Smooth muscle cell of the brain vasculature (primary cell): ENCODE measurements at places on chromosomes 6 and 20.

DNA sequence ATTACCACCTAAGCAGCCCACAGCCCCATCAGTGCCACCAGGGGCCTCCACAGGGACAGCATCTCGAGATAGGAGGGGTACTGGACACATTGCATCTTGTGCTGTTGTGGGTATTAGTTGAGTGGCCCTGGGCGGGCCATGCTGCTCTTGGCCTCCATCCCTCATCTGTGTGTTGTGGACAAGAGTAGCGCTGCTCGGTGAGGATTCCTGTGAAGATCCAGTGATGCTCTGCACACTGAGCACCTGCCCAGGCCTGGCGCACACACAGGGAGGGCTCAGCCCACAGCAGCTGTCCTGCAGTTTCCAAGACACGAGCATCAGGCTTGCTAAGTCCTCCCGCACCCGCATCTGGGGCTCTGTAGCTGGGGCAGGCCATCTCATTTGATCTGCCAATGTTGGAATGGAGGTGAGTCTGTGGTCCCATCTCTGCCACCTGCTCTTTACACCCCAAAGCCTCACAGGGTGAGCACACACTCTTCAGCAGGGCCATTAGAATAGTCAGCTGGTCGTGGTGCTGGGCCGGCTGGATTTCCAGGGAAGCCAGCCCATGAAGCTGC lies 32.0 kb downstream of the SPATA2 start:
- DNase-seq = no peak

DNA sequence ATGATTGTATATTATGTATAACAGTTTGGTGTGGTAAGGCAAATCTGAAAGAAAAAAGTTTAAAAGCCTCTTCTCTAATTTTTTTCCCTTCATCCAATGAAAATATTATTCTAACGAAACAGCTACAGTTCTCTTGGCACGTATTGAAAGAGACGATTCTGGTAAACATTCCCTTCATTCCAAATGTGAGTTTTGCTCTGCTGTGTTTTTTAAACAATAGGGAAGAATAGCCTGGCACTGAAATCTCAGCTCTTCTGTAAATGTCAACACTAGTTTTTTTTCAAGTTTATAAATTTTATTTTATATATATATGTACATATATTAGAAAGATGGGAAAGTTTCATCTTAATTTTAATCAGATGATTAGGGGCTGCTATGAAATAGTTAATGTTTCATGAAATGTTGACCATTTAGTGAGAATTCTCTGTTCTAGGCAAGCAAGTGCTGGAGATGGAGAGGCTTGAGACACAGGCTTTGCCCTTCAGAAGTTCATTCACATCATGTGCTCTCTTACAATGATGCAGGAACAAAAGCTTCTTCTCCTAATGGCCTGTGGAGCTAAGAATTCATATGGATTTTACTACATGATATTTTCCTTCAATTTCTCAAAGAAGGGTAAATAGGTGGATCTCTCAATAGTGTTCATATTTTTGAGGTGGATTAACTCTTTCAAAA lies 4.1 kb downstream of the PAQR8 start:
- DNase-seq = no peak

DNA sequence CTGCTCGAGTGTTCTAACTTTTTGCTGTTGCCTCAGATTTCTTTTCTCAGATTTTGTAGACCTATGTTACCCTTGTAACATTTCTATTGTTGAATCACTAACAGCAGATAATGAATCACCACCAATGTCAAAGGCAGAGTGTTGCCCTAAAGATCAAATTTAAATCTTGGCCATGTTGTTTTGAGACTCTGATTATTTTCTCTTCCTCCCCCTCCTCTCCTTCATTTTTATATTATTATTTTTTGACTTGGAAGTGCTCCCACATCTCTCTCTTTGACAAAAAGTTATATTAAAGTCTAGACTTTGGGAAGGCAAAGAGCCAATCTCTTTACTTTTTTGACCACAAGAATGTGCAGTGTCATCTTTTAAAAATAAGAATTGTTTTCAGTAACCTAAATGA lies 422.7 kb downstream of the NKAIN2 start:
- DNase-seq = no peak

DNA sequence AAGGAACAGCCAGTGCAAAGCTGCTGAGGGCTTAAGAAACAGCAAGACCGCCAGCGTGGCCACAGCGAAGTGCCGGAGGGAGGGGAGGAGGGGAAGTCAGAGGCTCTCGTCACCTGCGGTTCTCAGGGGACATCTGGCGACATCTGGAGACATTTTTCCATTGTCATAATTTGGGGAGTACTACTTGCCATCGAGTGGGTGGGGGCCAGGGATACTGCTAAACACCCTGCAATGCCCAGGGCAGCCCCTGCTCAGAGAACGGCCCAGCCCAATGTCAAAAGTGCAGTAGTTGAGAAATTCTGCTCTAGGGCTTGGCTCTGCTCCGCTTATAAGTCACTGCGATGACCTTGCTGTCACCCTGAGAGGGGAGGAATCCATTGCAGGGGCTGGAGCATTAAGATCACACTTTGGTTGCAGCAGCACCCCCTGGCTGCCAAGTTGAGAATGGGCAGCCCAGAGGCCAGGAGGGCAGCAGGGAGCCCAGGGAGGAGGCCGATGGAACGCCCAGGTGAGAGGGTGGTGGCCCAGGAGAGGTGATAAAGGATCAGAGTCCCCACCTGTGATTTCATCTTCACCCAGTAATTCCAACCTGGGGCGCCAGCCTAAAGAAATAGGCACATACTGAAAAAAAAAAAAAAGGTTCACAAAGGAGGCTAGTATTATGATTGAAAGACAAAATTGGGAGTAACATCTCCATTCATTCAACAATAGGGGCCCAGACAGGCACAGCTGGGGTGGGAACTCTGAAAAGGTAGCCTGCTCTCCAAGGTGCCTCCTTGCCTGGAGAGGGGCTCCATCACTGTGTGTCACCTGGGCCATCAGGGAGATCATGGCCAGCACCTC lies 218.2 kb downstream of the BMP7 start:
- no peak for DNase-seq

DNA sequence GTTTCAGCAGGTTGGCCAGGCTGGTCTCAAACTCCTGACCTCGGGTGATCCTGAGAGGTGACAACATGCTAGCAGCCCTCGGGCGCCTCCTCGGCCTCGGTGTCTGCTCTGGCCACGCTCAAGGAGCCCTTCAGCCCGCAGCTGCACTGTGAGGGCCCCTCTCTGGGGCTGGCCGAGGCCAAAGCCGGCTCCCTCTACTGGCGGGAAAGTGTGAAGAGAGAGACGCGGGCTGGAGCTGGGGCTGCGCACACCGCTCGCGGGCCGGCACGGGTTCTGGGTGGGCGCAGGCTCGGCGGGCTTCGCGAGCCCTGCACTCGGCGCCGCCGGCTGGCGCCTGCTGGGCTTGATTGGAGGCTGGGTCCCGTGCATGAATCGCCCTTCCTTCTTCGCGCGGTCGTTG lies 80.8 kb upstream of the RBM24 start:
- DNase-seq = no peak

GRCh38 chr20:64211874-64212658 lies 43.5 kb upstream of the PCMTD2 start:
- DNase-seq = no peak

DNA sequence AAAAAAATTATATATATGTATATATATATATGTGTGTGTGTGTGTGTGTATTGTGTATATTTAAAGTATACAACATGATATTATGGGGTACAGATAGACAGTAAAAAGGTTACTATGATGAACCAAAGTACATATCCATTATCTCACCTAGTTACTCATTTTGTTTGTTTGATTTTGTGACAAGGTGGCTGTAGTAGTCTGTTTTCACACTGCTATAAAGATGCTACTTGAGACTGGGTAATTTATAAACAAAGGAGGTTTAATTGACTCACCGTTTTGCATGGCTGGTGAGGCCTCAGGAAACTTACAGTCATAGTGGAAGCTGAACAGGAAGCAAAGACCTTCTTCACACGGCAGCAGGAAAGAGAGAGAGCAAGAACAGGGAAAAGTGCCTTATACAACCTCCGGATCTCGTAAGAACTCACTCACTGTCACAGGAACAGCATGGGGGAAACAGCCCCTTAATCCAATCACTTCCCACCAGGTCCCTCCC lies 30.2 kb upstream of the DACT2 start:
- no peak for DNase-seq

GRCh38 chr6:83429857-83430610 lies 817 bp downstream of the ME1 start:
- DNase-seq = no peak

DNA sequence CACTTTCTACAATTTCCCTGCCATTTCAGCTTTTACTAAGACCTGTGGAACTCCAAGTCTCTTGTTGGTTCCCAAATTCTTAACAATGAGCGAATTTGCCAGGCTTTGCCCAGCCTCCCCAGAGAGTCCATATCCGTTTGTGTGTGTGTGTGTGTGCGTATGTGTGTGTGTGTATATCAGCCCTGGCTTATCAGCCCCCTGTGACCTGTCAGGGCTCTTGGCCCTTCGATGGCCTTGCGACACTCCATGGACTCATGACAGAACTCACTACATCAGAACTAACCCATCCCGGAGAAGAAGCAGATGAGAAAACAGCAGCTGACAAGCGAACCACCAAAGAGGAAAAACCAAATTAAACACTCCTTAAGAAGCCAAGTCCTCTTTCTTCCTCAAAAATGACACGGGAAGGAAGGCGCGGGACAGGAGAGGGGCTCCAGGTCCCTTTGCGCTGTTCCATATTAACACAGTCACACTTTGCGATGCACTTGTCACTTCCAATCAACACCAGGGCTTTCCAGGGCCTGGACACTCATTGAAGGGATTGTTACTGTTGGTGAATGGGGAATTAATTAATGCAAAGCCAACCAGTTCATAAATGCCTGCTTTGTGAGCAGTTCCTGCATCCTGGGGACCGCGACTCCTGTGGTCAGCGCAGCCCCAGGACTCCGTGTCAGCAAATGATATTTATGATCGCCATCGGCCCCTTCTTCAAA lies 524.0 kb downstream of the CD83 start:
- no peak for DNase-seq

DNA sequence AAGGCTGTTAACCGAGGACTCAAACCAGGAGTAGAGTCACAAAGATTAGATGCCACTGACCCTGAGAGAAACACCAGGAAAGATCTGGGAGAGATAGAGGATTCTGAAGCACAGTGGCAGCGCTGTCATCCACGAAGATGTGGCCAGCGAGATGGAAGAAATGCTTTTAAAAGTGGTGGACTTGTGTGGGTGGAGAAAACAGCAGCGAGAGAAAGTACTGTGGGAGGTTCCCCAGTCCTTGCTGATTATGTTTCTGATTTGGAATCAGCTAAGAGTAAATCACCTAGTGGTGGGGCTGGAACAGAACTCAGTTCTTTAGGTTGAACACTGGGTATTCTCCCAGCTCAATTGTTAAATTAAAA lies 435 bp upstream of the ZNF322 start:
- DNase-seq = peak; percentile 12

GRCh38 chr6:40816601-40817000 lies 222.4 kb downstream of the UNC5CL start:
- DNase-seq = no peak

- no peak for DNase-seq
These were observed 66.8 kb downstream of the SCAND1 start for GRCh38 chr20:35887393-35888064.

GRCh38 chr6:133179481-133179880 lies 61.7 kb upstream of the EYA4 start:
- DNase-seq = no peak

DNA sequence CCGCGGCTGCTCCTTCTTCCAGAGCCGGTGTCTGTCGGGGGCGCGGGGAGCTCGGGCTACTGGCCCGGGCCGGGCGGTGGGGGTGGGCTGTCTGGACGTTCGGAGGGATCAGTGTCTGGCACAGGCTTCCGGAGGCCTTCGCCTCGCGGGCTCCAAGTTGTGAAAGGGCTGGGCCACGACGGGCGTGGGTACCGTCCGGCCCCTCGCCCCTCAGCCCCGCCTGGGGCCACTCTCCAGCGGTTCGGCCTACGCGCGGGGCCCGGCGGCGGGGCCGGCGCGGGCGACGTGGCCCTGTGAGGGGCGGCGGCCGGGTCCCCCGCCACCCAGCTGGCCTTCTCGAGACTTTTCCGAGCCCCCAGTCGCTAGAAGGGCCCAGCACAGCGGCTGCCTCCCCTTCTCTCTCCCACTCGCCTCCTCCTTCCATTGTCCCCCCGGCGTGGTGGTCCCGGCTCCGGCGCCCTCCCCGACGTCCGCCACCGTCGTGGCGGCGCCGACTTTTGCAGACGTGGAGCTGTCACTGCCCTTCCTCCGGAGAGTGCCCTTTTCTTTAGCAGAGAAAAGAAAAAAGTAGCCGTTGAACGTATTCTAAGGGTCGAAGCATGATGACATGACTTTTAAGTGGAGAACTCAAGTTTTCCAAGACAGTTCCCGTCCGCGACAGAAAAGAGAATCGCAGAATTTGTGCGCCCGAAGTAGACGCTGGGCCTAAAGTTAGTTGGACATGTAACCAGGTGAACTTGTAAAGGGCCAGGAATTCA lies 571 bp downstream of the ITCH start:
- no peak for DNase-seq

- no peak for DNase-seq
These were observed 112.5 kb downstream of the SOBP start for GRCh38 chr6:107602321-107603005.

GRCh38 chr6:56483929-56484328 lies 158.8 kb downstream of the DST start:
- no peak for DNase-seq

DNA sequence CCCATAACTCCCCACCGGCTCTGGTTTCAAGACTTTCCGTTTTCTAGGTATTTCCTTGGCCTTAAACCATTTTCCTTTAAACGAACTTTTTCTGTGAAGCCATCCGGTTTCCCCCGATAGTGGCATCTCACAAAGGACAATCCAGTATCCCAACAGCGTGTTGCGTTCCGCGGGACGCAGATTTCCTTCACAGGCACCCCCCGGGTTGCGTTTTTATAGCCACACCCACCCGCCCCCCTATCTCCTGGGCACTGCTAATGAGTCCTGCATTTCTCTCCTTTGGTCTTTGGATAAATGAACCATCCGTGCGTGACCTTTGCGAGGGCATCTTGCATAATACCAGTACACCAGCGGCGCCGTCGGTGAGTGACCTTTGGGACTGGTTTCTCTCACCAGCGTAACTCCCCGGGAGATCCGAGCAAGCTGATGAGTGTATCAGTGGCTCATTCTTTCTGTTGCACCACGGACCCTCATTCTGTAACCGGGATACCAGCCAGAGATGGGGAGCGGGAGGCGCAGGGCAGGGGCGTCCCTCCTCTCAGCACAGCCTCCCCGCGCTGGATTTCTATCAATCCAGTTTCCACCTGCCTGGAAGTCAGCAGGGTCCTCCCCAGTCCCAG lies 586 bp upstream of the NQO2 start:
- DNase-seq = no peak

- DNase-seq = no peak
These were observed 48.7 kb upstream of the ARMH2 start for GRCh38 chr6:24847402-24847801.

GRCh38 chr6:122116835-122117627 lies 282.4 kb upstream of the HSF2 start:
- DNase-seq = no peak

DNA sequence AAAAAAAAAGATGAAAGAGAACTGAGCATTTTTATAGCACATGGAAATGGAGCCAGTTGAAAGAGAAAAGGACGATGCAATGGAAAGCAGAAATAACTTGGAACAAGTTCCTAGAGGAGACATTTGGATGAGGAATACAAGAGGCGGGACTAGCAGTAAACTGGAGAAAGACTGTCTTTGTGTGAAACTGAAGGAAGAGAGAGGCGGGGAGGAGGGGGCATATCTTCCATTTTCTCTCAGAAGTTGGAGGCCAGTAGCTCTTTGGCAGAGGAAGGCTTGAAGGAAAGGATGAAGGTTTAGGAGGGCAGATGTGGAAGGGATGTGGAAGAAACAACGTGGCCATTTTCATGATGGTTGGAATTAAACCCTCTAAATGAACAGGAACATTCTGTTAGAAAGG lies 33.0 kb upstream of the ADGRF1 start:
- DNase-seq = no peak

GRCh38 chr6:449057-449430 lies 57.5 kb downstream of the IRF4 start:
- DNase-seq = no peak
